ENCODE measurements at places on chromosomes 2 and 18. TPM values are rescaled to one million over a fixed set of nuclear protein-coding genes. Genes with fewer than 3 reads are reported as not detected.

- DNase-seq: no peak
These were observed 1185.6 kb upstream of the CELF4 start for GRCh38 chr18:38751211-38751610.

DNA sequence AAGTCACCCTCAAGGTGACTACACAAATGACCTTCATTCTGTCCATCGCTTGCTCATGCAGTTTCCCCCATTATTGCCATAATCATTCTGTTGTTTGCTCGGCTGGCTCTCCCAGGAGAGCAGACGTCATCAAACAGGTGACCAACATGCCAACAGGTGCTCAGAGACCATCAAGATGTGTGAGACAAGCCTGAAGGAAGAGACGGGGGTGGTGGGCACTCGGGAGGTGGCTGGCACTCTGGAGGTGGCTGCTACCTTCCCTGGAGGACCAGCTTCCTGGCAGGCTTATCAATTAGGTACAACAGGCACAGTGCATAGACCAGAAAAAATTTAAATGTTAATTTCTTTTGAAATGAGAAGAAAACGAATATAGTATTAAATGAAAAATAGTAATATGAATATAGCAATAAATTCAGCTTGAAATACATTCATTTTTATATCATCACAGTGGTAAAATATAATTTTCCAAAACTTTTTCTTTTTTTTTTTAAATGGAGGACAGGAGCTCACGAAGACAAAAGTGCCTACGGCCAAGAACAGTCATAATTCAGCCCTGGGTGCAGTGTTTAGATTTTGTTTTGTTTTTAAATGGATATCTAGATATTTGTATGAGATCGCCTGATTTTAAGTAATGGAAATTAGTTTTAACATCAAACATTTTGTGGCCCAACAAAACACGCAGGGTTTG, 16.9 kb upstream of the HAAO start:
- DNase-seq: no peak

DNA sequence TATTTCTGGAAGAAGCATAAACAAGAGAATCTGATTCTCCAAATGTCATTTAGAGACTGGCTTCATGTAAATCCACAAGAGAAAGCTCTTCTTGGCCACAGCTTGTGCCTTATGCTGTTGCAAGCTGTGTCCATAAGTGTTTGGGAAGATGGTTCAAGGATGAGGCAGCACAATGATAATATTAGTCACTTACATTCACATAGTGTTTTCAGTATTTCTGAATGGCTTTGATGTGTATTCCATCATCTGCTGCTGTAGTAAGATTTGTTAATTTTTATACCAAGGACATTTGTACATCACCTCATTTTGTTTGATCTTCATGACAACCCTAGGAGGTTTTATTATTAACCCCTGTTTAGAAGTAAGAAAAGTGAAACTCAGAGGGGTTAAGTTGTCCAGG, 29.9 kb downstream of the CREG2 start:
- no peak for DNase-seq

DNA sequence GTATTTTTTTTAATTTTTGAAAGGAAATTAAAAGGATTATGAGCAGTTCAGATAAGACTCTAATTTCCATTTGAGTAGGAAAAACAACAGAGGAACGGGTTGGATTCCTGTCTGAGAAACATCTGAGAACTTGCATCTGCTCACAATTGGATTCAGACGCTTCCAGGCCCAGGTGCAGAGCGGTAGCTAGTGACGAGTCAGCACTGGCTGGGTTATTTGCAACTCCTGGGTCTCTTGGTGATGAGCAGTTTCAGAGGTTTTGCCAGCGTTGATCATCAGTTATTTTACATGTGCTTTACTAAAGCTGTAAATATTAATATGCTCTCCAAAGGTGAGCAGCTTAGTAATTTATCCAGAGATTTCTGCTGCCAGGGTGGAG, 39.1 kb upstream of the B3GNT7 start:
- no peak for DNase-seq

DNA sequence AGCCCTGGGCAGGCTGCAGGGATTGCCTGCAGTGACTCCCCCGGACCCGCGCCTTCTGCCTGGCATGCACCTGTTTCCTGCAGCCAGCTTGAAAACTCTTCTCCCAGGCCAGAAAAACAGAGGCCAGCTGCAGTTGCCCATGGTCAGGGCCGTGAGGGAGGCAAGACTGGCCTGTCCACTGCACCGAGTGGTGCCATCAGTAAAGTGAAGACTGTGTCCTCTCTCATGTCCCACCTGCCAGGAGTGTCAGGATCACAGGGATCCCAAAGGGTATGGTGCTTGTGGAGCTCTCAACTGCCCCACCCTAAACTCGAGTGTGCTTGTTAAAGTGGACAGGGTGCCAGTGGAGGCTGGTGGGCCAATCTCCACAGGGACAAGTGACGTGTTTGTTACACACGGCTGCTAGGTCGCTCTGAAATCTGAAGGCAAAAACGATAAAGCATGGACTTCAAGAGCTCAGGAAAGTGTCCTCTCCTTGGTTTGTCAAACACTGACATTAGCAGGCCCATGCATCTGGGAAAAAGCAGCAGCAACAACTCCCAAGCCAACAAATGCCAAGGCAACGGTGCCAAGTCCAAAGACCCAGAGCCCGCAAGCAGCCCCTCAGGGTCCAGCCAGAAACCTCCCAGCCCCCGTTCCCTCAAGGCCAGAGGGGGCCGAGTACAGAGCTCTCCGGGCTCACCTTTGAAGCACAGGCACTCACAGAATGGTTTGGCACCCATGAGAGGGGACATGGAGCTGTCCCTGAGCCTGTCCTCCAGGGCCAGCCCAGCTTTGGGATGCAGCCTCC, 213.2 kb downstream of the HDAC4 start:
- no peak for DNase-seq

DNA sequence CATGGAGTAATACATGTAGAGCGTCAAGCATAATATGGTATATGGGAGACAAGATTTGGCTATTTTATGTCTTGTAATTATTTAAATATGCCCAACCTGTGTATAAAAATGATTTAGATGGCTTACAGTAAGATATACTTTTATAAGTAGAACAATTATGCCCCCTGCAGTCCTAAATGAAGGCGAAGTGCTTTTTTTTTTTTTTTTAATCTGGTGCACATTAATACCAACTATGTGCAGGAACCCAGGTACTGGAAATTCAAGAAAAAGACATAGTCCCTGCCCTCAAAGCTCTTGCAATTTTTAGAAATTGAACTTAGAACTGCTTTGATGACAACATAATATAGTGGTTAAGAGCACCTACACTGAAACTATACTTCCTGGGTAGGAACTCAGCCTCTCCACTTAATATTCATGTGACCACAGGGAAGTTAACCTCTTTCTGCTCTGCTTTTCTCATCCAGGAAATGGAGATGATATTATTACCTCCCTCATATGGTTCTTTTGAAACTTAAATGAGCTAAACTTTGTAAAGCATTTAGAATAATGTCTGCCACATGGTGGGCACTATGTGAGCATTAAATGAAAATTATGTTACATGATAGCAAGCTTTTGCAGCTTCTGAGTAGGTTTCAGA, 38.1 kb downstream of the AFTPH start:
- no peak for DNase-seq

DNA sequence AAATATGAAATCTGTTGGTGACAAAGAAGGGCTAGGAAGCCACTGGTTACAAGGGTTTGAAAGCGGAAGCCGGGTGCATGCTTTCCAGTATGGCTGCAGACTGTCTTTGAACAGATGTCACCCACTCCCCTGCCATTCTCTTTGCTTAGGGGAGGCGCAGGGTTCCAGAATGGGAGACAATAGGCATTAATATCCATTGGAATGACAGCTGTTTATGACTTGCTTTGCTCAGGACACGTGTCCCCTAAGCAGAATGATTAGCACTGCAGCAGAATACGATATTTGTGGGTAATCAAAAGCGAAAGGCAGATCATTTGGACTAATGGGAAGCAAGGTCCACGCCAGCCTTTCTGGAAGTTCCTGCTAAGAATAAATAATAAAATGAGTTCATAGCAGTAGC, 25.8 kb upstream of the NRP2 start:
- no peak for DNase-seq

GRCh38 chr2:241649404-241649803, 11.9 kb downstream of the ATG4B start:
- no peak for DNase-seq

DNA sequence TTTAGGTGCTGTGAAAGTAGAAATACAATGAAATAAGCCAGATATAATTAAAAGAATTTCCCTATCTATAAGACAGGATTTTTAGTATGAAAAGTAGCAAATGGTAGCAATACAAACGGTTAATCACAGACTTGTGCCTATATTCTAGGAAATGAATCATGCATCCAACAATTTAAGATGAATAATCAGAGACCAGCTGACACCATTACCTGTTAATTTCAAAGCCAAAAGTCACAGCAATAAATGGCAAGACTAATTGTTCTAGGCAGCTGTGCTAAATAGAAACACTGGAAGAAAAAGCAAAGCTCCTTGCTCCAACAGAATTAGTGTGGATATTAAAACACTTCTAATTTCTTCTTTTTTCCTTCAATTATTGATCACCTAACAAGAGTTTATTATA, 35.1 kb upstream of the MPP4 start:
- peak; percentile 36 for DNase-seq

- DNase-seq: no peak
These were observed 13.4 kb downstream of the CERS6 start for GRCh38 chr2:168469281-168469988.

GRCh38 chr2:234793212-234793785, 158.5 kb upstream of the SH3BP4 start:
- DNase-seq: no peak

DNA sequence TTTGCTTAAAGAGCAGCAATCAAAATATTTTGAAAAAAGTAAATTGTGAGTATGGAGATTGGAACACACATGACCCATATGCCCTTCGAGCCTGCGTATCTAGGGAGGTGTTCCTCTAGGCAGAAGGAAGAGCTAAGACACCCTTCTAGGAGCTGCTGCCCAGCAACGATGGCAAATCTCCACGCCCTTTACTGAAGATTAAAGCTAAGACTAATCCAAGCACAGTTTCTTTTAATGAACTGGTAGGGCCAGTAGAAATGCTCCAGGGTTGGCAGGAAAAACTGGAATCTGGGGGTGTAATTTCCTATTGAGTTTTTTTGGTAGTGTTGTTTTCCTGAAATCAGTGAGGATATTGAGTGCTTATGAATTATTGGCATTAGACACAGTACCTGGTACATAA, 712 bp upstream of the SERPINB13 start:
- no peak for DNase-seq

GRCh38 chr2:228118940-228119339, 62.5 kb downstream of the SPHKAP start:
- no peak for DNase-seq

- DNase-seq: no peak
These were observed 230.3 kb upstream of the SLC14A2 start for GRCh38 chr18:45384962-45385315.

DNA sequence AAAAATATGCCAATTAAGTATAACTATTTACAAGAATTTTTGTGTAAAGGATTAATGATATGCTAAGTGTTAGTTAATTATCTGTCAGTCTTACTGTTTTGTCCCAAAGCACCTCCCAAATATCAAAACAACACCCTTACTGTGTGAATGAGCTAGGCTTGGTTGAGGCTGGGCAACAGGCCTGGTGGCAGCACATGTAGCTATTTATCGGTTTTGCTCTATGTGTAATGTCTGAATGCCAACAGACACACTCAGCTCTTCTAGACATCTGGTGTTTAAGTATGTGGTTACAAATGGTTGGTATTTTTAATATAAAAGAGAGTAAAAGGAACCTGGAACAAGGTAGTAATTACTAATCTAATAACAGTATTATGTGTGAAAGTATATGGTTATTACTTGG, 175.3 kb downstream of the RAB3GAP1 start:
- DNase-seq: no peak

DNA sequence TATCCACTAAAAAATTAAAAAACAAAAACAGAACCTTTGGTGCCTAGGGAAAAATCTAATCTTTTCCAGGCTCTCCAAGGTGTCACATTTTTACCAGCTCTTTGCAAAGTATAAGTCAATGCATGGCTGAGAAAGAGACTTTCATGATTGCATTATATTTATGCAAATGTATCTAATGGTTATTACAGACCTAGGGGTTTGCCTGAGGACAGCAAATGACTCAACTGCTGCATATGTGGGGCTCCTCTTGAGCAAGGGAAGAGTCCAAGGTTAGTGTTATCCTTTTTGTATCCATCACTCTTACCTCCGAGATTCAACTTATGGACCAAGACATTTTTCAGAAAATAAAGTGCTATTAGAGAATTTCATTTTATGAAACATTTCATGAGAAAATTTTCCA, 33.9 kb upstream of the RMP24 start:
- DNase-seq: no peak

The CNTNAP5 gene
- total RNA-seq: not detected

The LCT gene
- not detected for total RNA-seq

The MAL gene
- total RNA-seq: 1.3 TPM

The MAP2 gene
- 44.9 TPM for total RNA-seq

The EMILIN2 gene
- 18.3 TPM for total RNA-seq

Measured in Panc1 (cell line).